ENCODE measurements at places on chromosomes 16 and 17.

GRCh38 chr17:14843086-14843795 lies 421.9 kb downstream of the PMP22 start:
- no peak for DNase-seq

- DNase-seq, result peak; percentile 48
These were observed 79.9 kb downstream of the GPRC5B start for GRCh38 chr16:19804538-19805323.

DNA sequence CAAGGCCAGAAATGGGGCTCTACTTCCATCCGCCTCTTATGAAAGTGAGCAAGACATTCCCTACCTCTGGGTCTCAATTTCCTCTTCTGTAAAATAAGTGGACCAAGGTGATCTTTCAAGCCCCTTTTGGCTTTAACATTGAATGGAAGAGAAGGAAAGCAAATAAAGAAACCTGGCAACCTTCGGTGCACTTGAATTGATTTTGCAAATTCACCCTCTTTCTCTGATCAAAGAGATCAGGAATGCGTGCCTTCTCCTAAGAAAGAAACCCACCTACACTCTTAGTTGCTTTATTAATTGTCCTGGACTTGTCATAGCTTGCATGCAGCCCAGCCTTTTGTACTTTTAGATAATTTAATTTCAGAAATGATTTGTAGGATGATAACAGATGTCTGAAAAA lies 3.0 kb downstream of the MSI2 start:
- DNase-seq, result no peak

GRCh38 chr17:1420163-1420562 lies 20.1 kb upstream of the YWHAE start:
- DNase-seq, result no peak

GRCh38 chr16:89489040-89489897 lies 1.1 kb downstream of the ANKRD11 start:
- DNase-seq, result peak; percentile 93

DNA sequence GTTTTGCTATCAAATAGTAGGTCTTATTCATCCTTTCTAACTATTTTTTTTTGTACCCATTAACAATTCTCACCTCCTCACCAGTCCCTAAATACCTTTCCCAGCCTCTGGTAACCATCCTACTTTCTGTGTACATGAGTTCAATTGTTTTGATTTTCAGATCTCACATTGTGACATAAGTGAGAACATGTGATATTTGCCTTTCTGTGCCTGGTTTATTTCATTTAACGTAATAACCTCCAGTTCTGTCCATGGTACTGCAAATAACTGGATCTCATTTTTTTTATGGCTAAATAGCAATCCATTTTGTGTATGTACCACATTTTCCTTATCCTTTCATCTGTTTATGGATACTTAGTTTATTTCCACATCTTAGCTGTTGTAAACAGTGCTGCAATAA lies 181.9 kb upstream of the KIF2B start:
- no peak for DNase-seq

DNA sequence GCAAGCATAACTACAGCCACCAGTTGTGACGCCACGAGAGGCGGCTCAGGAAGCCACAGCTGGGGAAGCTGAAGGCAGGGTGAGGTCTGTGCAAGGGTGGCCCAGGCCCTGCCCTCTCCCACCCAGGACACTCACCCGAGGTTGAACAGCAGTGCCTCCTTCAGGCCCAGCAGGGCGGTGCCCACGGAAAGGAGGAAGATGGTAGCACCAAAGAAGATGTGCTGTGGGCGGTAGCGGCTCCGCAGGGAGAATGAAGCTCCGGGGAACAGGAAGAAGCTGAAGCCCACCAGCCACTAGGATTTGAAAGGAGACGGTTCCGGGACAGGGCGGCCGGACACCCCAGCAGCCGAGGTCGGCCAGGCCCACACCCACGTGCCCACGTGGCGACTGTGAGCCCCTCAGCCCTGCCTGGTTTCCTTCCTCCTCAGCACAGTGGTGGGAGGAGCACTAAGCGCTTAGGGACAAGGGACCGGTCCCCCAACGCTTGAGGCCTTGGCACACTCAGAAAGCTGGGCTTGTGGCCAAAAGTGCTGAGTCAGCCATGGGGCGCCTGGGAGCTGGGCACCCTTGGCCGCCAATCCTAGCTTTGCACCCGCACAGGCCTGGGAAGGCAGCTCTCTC lies 11.0 kb downstream of the CYB561 start:
- DNase-seq, result peak; percentile 46

GRCh38 chr16:76524356-76524755 lies 247.2 kb downstream of the CNTNAP4 start:
- DNase-seq, result no peak

DNA sequence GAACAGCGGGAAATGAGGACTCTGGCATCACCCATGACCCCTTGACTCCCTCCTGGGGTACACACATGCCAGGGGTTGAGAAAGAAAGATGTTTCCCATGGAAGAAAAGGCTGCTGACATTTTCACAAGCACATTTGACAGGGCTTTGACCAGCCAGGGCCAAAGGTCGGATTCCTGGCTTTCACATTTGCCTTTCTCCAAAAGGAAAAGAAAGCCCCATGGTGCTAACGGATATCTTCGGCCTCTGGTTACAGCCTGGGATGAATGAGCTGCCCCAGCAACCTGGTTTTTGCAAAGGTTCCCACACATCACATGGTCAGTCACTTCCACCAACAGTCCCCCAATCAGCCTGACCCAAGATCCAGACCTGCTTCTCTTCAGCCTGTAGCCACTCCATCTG lies 478.2 kb upstream of the CDH11 start:
- no peak for DNase-seq

- DNase-seq, result peak; percentile 19
These were observed 14.6 kb upstream of the CD79B start for GRCh38 chr17:63946440-63947363.

GRCh38 chr17:45098869-45099616 lies 33.3 kb downstream of the PLCD3 start:
- peak; percentile 33 for DNase-seq

DNA sequence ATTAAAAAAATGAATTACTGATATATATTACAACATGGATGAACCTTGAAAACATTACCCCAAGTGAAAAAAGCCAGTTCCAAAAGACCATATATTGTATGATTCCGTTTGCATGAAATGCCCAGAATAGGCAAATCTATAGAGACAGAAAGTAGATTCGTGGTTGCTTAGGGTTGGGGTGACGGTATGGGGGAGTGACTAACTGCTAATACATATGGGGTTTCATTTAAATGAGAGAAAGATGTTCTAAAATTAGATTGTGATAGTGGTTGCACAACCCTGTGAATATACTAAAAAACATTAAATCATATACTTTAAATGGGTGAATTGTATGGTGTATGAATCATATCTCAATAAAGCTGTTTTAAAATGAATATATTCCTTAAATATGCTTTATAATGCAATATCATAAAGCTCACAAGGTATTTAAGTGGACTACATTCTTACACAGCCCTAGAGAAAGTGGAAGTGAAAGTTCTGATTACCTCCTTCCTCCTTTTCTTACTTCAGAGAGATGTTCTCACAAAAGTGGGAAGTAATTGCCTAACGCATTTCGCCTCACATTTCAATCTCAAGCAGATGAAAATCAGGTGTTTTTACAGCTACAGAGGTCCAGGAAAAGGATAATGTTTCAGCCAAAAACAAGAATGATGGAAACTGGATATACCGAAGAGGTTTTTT lies 142.7 kb upstream of the GNAO1 start:
- DNase-seq, result peak; percentile 85

DNA sequence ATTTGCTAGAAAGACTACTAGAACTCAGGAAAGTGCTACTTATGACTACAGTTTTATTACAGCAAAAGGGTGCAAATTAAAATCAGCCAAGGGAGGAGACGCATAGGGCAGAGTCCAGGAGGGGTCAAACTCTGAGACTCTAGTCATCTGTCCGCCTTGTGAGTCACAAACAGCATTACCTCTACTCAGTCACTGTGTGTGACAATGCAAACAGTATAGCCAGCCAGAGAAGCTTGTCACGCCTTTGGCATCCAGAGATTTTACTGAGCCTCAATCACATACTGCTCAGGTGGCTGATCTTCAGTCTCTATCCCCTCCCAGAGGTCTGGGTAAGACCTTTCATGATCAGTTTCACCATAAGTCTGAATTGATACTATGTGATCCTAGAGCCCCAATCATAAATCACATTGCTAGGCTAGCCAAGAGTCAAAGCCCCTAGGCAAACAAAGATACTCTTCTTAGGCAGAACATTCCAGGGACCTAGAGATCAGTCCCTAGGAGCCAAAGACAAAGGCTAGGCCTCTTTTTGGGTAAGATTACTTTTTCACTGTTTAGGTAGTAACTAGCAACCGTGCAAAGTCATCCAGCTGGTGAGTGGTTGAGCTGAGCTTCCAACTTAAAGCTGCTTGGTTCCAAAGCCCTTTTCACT lies 48.8 kb upstream of the CLEC19A start:
- no peak for DNase-seq

GRCh38 chr17:77607606-77608005 lies 350.9 kb upstream of the TNRC6C start:
- DNase-seq, result no peak

- no peak for DNase-seq
These were observed 127.1 kb downstream of the ENGASE start for GRCh38 chr17:79201536-79202227.

GRCh38 chr16:19700319-19700781 lies 17.7 kb downstream of the KNOP1 start:
- no peak for DNase-seq

DNA sequence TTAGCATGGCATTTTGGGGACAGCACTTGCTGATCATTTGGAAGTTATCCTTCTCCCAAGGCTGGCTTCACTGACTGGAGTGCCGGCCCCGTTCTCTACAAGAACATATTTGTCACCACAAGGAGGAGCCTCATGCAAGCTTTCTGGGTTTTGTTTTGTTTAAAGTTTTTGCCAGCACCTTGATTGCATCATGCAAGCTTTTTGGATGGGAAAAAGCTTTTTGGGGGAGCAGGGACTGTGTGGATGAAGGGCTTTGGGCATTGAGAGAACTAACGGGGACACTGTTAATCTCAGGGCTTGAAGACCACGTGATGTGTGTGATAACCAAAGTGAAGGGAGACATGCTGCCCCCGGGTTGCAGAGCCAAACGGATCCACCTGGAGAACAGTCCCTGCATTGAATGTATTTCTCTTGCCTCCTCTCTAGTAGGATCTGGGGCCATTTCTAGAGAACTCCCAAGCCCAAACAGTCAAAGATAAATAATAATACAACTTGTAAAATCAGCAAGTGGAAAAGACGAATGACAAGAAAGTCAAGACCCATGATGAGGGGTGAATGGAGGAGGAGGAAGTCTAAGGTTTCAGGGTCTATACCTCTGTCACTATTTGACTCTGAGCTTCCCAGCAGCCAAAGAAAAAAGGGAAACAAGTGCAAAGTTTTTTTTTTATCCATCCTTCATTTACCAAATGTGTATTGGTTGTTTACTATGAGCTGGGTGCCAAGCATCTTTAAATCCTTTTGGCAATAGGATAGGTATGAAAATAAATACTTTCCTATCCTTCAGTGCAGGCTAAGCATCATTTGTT lies 17.2 kb downstream of the TMEM114 start:
- peak; percentile 45 for DNase-seq

DNA sequence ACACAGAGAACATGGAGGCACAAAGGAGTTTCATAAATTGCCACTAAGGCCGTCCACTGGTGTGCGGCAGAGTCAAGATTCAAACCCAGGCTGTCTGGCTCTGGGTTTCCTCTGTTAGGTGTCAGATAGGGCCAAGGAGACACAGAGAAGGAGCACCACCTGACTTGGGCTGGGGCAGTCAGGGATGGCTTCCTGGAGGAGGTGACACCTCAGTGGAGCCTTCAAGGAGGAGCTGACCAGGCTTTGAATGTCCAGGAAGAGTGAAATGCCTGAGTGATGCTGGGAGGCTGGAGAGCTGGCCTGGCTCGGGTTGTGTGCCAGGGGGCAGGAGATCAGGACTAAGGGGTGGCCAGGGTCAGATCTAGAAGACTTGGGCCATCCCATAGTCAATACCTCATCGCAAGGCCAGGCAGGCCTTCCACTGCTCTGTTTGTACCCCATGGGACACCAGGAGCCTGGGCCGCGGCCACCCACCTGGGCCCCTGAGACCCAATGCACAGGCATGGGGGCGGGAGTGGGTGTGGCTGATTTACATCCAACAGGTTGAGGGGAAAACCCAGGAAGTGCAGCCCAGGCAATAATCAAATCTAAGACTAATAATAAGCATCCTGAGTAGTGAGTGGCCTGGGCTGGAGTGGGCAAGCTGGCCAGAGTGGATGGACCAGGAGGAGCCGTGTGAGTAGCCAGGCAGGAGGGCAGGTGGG lies 73.7 kb downstream of the USP22 start:
- DNase-seq, result no peak

- peak; percentile 41 for DNase-seq
These were observed 2.1 kb upstream of the MFAP4 start for GRCh38 chr17:19388791-19389785.

DNA sequence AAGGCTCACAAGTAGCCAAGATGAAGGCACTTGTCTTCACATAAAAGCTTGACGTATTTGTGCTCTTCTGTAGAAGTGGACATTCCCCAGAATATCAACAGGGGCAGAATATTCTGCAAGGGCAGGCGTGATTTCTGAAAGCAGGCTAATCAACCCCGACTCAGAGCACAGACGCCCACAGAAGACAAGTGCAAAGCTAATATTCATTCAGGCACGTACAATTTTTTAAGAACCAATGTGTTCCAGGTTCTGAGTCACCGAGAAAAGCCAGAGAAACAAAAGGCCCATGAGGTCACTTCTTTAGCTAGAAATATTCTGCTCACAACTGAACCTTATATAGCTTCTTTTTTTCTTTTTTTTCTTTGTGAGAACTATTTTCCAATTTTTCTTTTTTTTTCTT lies 121.6 kb downstream of the DNAH9 start:
- DNase-seq, result no peak

DNA sequence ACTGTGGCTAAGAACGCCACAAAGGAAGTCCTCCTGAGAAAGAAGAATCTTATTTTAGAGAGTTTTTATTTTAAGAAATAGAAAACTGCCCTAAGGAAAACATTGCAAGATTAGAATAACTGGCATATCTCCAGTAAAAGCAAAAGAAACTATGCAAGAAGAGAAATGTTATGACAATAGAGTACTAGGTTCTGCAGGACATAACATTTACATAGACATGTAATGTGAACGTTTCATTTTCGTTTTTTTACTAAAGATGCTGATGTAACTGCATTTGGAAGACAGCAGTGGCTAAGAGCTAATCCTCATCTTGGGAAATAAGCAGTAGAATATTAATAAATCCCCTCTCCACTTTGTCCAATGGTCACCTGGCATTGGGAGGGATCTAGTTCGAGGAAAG lies 7.8 kb upstream of the ASGR2 start:
- no peak for DNase-seq

DNA sequence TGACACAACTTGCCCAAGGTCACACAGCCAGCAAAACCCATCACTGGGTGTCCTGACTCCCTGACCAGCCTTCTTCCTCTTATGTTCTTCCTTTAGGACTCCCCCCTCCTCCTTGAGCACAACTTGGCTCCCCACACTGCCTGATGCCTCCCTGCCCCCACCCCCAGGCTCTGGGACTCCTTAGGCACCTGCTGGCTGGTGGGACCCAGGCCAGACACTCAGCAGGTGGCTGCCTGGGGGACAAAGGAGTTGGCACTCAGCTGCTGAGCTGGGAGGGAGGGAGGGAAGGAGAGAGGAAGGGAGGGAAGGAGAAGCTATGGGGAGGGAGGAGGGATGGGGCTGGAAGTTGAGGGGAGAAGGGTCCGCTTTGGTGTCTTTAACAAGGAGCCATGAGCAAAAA lies 8.0 kb downstream of the SEZ6 start:
- no peak for DNase-seq

All from inflammatory macrophage treated with lipopolysaccharide for 1 hour (primary cell).